ENCODE measurements at places on chromosomes 12 and 14.

GRCh38 chr12:109695961-109696461, 17.6 kb upstream of the FAM222A start:
- H3K27me3 ChIP-seq = peaks cover 20% of the 10 kb centered on the region
- H3K4me3 ChIP-seq = no peak overlapping the region
- no peak for DNase-seq
- H3K4me1 ChIP-seq = no peaks in the 10 kb centered on the region

DNA sequence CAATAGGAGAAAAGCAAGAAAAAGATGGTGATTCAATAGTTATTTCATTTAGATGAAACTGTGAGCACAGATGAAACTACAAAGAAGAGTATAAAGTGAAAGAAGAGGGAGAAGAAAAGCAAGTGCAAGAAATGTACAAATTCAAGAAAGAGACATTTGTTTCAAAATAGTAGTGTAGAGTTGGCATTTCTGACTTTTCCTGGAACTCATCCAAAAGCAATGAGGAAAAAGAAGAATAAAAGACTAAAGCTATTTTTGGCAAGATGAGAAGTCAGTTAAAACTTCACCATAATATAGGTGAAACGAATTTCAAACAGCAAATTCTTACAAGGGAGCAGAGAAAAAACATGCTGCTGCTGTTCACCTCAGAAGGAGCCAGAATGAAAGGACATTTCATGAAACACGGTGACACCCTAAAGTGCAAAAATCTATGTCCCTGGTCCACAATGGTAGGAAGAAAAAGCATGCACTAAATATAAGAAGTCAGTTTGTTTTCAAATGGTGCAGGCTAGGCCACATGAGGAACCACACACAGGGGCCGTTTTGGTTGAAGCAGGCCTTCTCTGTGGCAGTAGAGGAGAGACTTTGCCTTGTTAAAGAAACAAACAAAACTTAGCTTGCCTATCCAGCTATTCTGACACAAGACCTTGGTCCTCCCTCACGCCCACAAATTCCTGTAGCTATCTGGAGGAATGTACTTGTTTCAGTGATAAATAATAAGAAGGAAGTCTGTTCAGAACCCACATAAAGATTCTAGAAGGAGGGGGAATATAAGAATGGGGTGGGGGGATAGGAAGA, 11.1 kb upstream of the CMAS start:
- H3K4me1 ChIP-seq = no peaks in the 10 kb centered on the region
- H3K27ac ChIP-seq = no peak overlapping the region
- H3K4me3 ChIP-seq = no peak overlapping the region
- DNase-seq = no peak
- H3K27me3 ChIP-seq = peaks cover 6% of the 10 kb centered on the region

DNA sequence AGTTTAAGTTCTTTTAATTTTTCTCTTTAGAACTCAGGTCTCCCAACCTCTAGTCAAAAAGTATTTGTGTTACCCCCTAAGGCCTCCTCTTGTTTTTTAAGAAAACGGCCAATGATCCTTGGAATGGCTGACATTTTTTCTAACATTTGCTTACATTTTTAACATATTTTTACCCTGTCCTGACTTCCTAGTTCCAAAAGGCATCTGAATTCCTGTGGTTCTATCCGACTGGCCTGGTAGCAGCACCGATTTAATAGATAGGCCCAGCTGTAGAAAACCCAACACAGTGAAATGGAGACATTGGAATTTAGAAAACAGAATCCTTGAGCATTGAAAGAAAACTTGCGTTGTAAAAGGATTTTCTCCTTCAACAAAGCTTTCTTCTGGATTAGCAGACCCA, 134.7 kb upstream of the GSC start:
- no peak for DNase-seq
- peaks cover 1% of the 10 kb centered on the region for H3K27me3 ChIP-seq
- H3K27ac ChIP-seq = no peak overlapping the region
- H3K36me3 ChIP-seq = no peaks in the 10 kb centered on the region
- H3K4me3 ChIP-seq = no peak overlapping the region

DNA sequence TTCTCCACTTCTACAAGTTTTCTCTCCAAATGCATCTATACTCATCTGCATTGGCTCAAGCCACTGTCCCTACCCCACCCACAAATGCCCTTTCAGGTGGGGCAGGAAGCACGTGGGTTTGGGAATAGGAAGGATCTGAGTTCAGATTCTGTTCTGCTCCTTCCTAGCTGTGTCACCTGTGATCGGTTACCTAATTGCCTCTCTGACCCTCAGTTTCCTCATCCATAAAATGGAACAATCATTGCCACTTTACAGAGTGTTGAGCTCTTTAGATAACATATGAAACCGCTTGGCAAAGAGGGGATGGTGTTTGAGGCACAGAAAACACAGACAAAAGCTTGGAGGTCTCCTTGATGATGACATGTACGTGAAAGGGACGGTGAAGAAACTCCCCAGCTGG, 34.5 kb downstream of the FOXN3 start:
- DNase-seq = no peak
- H3K36me3 ChIP-seq = peaks cover 9% of the 10 kb centered on the region
- no peaks in the 10 kb centered on the region for H3K27me3 ChIP-seq
- peaks cover 82% of the 10 kb centered on the region for H3K4me1 ChIP-seq
- H3K4me3 ChIP-seq = peak overlapping the region; percentile 55

GRCh38 chr14:105840266-105841021, 314.1 kb downstream of the TMEM121 start:
- no peaks in the 10 kb centered on the region for H3K27me3 ChIP-seq
- H3K27ac ChIP-seq = no peak overlapping the region
- peaks cover 69% of the 10 kb centered on the region for H3K36me3 ChIP-seq

- no peak overlapping the region for H3K4me3 ChIP-seq
- H3K27me3 ChIP-seq = peaks cover 17% of the 10 kb centered on the region
- no peak for DNase-seq
- no peak overlapping the region for H3K27ac ChIP-seq
- H3K4me1 ChIP-seq = no peaks in the 10 kb centered on the region
- no peaks in the 10 kb centered on the region for H3K36me3 ChIP-seq
These were observed 237.8 kb upstream of the LHX5 start for GRCh38 chr12:113709456-113709855.

DNA sequence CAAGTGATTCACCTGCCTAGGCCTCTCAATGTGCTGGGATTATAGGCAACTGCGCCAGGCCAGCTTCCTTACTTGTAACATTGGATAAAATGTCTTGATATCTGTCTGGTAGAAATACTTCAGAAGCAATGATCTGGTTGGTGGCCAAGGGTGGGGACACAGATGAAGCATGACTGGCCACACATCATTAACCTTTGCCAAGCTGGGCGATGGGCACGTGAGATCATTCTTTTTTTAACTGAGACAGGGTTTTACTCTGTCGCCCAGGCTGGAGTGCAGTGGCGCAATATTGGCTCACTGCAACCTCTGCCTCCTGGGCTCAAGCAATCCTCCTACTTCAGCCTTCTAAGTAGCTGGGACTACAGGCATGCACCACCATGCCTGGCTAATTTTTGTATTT, 31.1 kb downstream of the PLEKHH1 start:
- peaks cover 4% of the 10 kb centered on the region for H3K4me1 ChIP-seq
- H3K27ac ChIP-seq = no peak overlapping the region
- peaks cover 4% of the 10 kb centered on the region for H3K27me3 ChIP-seq
- no peak for DNase-seq
- no peaks in the 10 kb centered on the region for H3K36me3 ChIP-seq

All from activated B cell treated with CpG ODN at 0.5 μM for 24 hours (primary cell).